ENCODE measurements at places on chromosomes 5 and 9. TPM values are rescaled to one million over a fixed set of nuclear protein-coding genes. Genes with fewer than 3 reads are reported as not detected.

Gene FOXD4L4
- total RNA-seq, result 0.16 TPM

Gene DMRT2
- total RNA-seq, result 0.55 TPM

- H3K4me3 ChIP-seq, result no peak overlapping the region
- no peak overlapping the region for H3K27ac ChIP-seq
- no peaks in the 10 kb centered on the region for H3K27me3 ChIP-seq
- no peak for DNase-seq
- no peaks in the 10 kb centered on the region for H3K4me1 ChIP-seq
Measured at GRCh38 chr5:95044096-95044495, 240.8 kb downstream of the MCTP1 start.

Gene SLC1A3
- total RNA-seq, result 24.4 TPM

DNA sequence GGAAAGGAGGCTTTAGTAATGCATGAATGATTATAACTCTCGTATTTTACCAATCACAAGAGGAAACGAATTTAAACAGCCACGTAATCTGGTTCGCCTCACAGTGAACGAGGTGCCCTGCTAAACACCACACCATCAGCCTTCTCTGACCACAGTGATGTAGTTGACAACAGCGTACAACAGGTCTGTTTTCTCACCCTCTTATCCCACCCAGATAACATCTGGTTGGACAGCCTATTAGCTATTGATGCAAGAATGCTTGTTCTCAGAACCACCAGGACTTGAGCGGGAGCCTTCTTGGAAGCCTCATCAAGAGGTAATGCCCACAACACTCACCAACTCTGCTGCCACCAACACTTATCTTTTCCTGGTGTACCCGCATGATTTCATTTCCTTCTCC lies 23.3 kb downstream of the SLC1A3 start:
- no peak overlapping the region for H3K4me3 ChIP-seq
- DNase-seq, result no peak
- peaks cover 8% of the 10 kb centered on the region for H3K36me3 ChIP-seq
- peaks cover 20% of the 10 kb centered on the region for H3K4me1 ChIP-seq
- no peak overlapping the region for H3K27ac ChIP-seq

DNA sequence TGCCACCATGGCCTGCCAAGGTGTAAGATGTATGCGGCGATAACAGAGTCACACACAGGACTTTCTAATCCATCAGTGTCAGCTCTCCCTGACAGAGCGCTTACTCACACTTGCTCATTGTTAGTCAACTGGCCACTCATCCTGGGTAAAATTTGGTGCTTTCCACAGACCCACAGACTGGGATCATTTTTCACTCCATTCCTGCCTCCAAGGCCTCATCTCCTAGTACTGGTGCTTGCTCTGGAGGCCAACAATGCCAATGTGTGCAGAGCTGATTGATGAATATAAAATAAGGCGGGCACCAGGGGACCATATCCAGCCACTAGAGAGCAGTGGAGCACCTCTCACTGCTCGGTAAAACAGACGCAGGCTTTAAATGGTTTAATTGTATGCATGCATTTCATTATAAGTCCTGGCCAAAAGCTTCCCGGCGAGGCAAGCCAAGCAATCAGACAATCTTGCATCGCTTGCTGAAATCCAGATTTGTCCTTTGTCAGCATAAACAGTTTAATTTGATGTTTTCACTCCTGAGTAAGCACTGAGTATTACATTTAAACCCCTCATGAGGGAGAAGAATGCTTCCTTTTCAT lies 22.3 kb downstream of the PSMB7 start:
- H3K4me1 ChIP-seq, result peaks cover 53% of the 10 kb centered on the region
- H3K27me3 ChIP-seq, result no peaks in the 10 kb centered on the region
- no peak overlapping the region for H3K27ac ChIP-seq

GRCh38 chr5:154086146-154086545 lies 47.4 kb downstream of the MFAP3 start:
- peaks cover 14% of the 10 kb centered on the region for H3K4me1 ChIP-seq
- no peaks in the 10 kb centered on the region for H3K36me3 ChIP-seq
- DNase-seq, result no peak

- H3K27me3 ChIP-seq, result peaks cover 3% of the 10 kb centered on the region
- no peaks in the 10 kb centered on the region for H3K36me3 ChIP-seq
- H3K27ac ChIP-seq, result no peak overlapping the region
- no peaks in the 10 kb centered on the region for H3K4me1 ChIP-seq
- no peak overlapping the region for H3K4me3 ChIP-seq
Measured at GRCh38 chr5:156670615-156671014, 179.5 kb upstream of the PPP1R2B start.

Gene SCGB3A2
- not detected for total RNA-seq

GRCh38 chr5:34555699-34556508 lies 100.2 kb upstream of the RAI14 start:
- no peak overlapping the region for H3K27ac ChIP-seq
- no peaks in the 10 kb centered on the region for H3K36me3 ChIP-seq
- H3K4me3 ChIP-seq, result no peak overlapping the region
- DNase-seq, result no peak

GRCh38 chr9:126165755-126166154 lies 160.9 kb upstream of the MVB12B start:
- peaks cover 17% of the 10 kb centered on the region for H3K27me3 ChIP-seq
- no peak overlapping the region for H3K27ac ChIP-seq
- H3K4me1 ChIP-seq, result no peaks in the 10 kb centered on the region
- H3K36me3 ChIP-seq, result no peaks in the 10 kb centered on the region

Gene ADAMTS16
- total RNA-seq, result 1.7 TPM

DNA sequence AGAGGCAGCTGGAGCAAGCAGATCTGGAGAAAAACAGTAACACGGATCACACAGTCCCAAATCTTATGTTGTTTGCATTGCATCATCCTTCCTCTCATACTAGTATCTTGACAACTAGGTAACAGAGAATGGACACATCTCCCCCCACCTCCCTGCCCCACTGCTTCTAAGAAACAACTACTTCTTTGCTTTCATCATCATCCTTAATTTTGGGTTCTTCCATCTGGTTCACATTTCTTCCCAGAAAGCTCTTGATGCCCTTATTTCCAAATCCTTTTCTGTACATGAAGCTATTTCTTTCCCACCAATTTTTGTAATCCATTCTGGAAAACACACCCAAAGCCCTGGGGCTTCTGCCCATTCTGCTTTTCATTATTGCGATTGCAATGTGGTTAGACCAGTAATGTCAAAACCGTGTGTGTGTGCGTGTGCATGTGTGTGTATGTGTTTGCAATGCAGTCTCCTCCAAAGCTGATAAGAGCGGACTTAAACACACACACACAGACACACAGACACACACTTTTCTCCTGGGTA lies 254.7 kb upstream of the SLC30A5 start:
- H3K4me3 ChIP-seq, result no peak overlapping the region
- no peak for DNase-seq
- no peak overlapping the region for H3K27ac ChIP-seq

Gene NR4A3
- 0.93 TPM for total RNA-seq

Gene FASTKD3
- total RNA-seq, result 12.9 TPM

Gene TNC
- total RNA-seq, result 0.30 TPM

DNA sequence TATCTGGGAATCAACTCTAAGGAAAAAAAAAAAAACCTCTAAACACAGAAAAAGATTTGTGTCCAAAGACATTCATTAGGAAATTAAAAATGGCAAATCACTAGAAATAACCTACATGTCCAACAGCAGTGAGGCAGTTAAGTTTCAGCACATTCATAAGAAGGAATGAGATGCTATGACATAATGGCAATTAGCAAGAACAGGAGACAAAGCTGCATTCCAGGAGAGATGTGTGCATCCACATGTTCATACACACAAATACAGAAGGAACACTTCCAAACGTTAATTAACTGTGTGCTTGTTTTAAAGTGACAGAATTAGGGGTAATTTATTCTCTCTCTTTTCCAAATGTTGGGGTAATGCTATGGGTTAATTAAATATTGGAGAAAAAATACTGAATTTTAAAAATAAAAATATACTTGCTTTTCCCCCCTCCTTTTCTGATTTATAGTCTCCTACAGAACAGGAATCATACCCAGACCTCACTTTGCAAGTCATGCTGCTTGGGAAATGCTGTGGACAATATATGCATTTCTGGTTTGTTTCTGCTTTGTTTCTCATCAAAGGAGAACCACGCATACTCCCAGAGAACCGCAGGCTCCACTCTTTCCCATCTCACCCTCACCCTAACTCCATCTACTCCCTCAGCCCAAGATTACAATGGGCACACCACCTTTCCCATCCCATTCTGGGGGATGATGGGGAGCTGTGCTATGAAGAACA lies 114.1 kb downstream of the CDK5RAP2 start:
- no peak overlapping the region for H3K4me3 ChIP-seq
- no peak overlapping the region for H3K27ac ChIP-seq
- H3K36me3 ChIP-seq, result peaks cover 21% of the 10 kb centered on the region
- no peak for DNase-seq
- H3K4me1 ChIP-seq, result no peaks in the 10 kb centered on the region
- no peaks in the 10 kb centered on the region for H3K27me3 ChIP-seq

- no peaks in the 10 kb centered on the region for H3K36me3 ChIP-seq
- no peak overlapping the region for H3K4me3 ChIP-seq
- peaks cover 2% of the 10 kb centered on the region for H3K27me3 ChIP-seq
- no peak overlapping the region for H3K27ac ChIP-seq
Measured at GRCh38 chr5:168151041-168151440, 140.4 kb upstream of the WWC1 start.

DNA sequence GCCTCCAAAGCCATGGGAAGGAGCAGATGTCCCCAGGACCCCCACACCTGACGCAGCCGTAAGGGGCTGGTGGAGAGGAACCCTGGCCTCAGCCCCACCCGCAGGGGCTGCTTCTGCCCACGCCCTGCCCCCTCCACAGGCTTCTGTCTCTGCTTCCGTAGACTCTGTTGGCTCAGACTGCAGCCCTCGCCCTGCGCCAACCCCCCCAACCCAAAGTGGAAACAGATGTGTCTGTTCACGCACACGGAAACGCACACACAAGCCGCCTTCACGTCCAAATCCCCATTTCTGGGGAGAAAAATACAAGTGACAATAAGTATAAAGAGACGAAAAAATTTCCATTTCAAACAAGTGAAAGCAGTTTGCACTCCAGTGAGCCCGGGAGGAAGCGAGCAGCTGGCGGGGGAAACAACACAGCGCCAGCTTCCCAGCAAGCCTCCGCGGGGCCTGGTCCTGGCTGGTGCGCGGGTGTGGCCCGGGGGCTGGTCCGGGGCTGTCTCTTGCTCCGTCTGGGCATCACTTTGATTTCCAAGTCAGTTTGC lies 32.6 kb upstream of the RXRA start:
- H3K4me3 ChIP-seq, result no peak overlapping the region
- DNase-seq, result no peak
- peaks cover 7% of the 10 kb centered on the region for H3K4me1 ChIP-seq
- H3K36me3 ChIP-seq, result no peaks in the 10 kb centered on the region
- no peaks in the 10 kb centered on the region for H3K27me3 ChIP-seq

DNA sequence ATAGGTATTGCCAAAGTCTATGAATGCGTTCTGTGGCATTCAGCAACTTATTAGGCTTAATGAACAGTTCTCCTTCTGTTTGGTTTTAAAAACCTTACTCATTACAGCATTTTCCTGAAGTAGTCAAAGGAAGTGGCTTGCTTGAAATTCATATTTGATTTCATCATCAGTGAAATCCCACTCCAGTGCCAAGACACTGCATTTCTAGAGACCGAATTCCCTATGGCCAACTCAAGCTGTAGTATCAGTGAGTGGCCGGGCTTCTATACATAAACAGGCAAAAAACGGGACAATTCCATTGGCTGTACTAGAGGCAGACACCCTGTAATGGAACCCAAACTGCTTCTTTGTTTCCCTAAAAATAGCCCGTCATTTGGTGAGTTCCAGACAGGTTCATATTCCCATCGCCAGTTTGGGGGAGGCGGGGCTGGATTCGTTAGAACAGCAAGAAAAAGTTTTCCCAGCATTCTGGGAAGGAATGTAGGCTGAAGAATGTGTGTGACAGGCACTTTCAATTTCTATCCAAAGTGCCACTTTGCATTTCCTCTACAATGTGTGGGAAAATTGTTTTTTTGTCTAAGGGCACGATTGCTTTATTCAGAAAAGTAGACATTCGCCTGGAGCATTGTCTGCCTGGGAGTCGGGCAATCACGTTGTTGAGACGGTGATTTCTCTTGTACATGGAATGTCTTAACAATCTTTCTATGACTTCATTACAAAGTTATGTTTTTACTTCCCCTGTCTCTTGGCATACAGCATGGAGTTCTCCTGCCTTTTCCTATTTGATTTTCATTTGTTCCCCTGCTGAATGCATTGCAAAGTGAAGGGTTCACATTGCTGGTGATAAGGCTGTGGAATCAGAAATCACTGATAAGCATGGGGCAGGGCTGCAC lies 141.8 kb upstream of the MAST4 start:
- no peaks in the 10 kb centered on the region for H3K27me3 ChIP-seq
- no peak for DNase-seq
- no peak overlapping the region for H3K27ac ChIP-seq
- H3K4me3 ChIP-seq, result no peak overlapping the region

- peaks cover 4% of the 10 kb centered on the region for H3K4me1 ChIP-seq
- H3K27ac ChIP-seq, result no peak overlapping the region
- DNase-seq, result no peak
- H3K36me3 ChIP-seq, result peaks cover 8% of the 10 kb centered on the region
Measured at GRCh38 chr9:68974901-68975300, 39.0 kb downstream of the PRKACG start.

DNA sequence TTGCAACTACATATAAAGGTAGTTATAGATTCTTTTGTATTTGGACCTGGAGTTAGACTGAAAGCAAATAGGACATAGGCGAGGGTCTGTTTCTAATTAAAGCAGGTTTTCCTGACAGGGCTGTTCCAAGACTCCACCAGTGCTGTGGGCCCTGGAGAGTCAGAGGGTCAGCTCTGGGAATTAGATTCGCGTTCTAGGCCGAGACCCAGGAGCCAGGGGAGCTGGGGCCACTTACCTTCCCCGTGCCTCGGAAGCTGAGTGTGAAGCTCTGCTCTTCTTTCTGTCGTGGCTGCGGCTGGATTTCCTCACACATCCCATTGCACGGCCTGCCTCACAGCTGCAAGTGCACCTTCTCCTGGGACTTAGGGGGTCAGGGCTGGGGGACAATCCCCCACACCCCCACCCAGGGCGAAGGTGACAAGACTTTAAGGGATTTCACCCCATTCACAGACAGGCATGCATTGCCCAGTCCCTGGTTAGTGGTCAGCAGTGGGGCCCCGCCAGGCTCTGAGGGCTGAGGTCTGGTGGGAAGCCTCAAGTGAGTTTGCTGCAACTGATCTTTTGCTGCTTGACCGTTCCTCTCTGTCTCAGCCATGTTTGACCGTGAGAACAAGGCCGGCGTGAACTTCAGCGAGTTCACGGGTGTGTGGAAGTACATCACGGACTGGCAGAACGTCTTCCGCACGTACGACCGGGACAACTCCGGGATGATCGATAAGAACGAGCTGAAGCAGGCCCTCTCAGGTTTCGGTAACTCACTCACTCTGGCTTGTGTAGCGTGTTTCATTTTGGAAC lies 15.3 kb upstream of the AHRR start:
- no peak overlapping the region for H3K27ac ChIP-seq
- DNase-seq, result no peak
- no peaks in the 10 kb centered on the region for H3K36me3 ChIP-seq
- H3K4me1 ChIP-seq, result peaks cover 6% of the 10 kb centered on the region
- H3K4me3 ChIP-seq, result no peak overlapping the region
- H3K27me3 ChIP-seq, result no peaks in the 10 kb centered on the region

All from neural crest cell (in vitro differentiated cells).